PC-3 (cell line): ENCODE measurements at places on chromosomes 7 and 10.
A peak's percentile ranks its signal among the peaks of the same experiment; 100 is the strongest.

GRCh38 chr7:7924303-7924702 lies 44.3 kb upstream of the GLCCI1 start:
- no peak for DNase-seq

DNA sequence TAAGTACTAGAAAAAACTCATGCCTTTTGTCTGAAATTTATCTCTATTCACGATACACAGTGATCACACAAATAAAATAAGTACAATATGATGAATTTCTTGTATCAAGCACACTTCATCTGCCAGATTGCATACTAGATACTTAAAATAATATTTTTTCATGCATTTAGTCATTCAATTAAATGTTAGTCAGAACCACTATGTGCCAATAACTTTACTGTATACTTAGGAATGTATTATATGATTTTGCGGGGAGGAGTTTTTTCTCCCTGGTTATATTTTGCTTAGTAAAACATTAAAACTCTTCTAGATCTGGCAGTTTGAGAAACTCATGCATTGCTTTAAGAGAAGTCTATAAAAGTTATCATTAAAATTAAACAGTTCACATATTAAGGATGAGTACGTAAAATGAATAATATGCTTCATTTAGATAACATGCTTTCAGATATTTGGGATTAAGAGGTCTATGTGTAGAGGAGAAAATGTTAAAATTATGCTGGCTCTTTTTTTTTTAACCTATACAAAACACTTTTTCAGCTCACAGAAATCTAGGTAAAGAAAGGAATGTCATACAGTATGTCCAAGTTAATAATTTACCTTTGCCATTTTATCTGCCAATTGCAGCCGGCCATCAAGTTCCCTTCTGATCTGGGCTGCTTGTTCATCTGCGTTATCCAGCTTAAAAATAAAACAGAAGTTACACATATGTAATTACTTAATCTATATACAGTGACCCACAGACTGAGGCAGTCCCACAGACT lies 70.1 kb downstream of the RNF133 start:
- peak; percentile 5 for DNase-seq

DNA sequence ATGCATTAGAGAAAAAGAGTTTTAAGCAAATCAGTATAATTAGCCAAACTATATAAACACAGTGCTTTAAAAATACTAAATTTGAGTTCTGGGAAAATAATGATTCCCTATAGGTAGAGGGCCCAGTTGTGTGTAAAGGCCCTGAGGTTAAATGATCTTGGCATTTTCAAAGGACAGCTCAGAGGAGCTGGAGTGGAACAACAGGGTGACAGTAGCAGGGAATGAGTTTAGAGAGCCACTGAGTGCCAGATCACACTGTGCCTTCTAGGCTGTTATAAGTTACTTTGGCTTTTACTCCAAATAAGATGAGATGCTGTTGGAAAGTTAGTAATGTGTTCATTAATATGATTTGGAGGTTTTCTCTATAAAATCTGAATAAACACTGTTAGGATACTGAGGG lies 34.6 kb downstream of the VWDE start:
- DNase-seq = no peak

- DNase-seq = no peak
Measured at GRCh38 chr10:78337646-78338391, 304.2 kb downstream of the RPS24 start.

- DNase-seq = peak; percentile 91
Measured at GRCh38 chr10:3785251-3785850, 342 bp upstream of the KLF6 start.

DNA sequence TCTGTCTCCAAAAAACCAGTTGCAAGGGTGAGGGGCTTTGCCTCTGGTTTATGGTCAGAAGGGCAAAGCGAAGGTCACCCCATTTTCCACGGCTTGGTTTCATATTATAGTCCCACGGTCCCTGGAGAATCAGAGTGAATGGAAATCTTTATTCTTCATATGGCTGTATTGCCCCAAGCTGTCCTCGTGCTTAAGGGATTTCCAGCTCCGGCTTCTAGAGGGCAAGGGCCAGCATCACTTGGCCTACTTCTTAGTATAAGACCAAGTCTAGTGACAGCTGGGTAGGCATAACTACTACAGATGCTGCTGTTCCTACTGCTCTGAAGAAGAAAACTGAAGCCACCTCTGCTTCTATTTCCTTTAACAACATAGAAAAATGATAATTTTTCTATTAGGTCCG lies 63.2 kb downstream of the PARP12 start:
- DNase-seq = no peak

- peak; percentile 74 for DNase-seq
Measured at GRCh38 chr10:71218046-71218650, 5.8 kb downstream of the UNC5B start.

- DNase-seq = no peak
Measured at GRCh38 chr7:148607151-148607661, 16.6 kb downstream of the C7orf33 start.

DNA sequence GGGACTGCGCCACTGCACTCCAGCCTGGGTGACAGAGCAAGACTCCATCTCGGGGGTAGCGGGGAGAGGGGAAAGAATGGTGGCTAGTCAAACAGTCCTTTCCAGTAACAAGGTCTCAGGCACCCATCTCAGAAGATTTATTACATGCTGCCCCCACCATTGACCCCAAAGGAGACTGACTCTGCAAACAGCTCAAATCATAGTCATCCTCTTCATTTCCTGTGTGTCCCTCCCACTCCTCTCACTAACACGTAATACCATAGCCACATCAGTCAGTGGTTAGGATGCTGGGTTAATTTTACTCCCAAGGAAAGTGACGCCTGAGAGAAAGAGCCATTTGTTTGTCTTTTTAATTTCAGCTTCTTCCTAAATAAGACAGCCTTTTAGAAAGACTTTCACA lies 56.6 kb upstream of the BET1 start:
- peak; percentile 9 for DNase-seq

DNA sequence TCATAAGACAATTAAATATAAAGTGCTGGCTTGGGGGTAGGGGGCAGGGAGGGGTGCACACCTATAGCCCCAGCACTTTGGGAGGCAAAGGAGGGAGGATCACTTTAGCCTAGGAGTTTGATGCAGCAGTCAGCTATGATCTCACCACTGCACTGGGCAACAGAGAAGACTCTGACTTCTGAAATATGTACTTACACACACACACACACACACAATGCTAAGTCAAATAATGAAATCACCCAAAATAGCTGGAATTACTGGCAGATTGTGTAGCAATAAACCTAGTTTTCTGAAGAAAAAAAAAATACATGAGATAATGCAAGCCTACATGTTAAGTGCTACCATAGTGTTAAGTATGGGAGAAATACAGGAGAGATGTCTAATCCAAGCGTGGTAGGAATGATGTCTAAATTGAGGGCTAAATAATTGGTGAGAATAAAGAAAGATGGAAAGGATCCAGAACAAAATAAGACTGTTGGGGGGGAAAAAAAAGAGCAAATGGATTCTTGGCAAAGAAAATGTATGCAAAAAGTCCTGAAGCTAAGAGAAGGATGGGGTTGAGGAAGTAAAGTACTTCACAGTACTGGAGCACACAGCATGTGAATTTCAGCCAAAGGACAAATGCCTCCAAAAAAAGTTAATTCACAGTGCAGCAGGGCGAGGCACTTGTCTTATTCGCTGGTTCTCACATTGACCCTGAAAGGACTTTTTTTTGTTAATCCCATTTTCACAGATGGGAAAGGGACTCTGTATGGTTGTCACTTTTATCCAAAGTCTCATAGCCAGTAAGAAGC lies 73.9 kb downstream of the IGF2BP3 start:
- no peak for DNase-seq

- no peak for DNase-seq
Measured at GRCh38 chr10:118017850-118018249, 28.9 kb downstream of the RAB11FIP2 start.

- DNase-seq = no peak
Measured at GRCh38 chr7:121744877-121745276, 128.1 kb upstream of the PTPRZ1 start.

- peak; percentile 94 for DNase-seq
Measured at GRCh38 chr7:95608359-95609173, 12.2 kb upstream of the PDK4 start.

- DNase-seq = peak; percentile 59
Measured at GRCh38 chr10:87771871-87772500, 46.0 kb downstream of the ATAD1 start.

DNA sequence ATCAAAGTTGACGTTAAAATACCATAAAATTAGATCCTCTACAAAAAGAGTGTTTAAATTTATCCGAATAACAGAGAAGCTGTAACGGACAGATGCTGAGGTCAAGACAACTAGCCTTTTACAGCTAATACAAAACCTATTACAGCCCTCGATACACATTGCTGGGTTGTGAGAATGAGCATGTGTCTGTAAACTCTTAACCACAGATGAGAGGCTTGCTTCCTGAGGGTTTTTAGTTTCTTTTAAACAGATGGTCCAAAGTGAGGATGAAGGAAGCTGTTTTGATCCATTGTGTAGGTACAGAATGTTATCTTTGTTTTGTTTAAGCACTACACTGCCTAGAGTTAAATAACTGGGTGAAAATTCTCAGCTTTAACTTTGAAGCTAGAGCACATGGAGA lies 578.2 kb downstream of the PARD3 start:
- DNase-seq = no peak

DNA sequence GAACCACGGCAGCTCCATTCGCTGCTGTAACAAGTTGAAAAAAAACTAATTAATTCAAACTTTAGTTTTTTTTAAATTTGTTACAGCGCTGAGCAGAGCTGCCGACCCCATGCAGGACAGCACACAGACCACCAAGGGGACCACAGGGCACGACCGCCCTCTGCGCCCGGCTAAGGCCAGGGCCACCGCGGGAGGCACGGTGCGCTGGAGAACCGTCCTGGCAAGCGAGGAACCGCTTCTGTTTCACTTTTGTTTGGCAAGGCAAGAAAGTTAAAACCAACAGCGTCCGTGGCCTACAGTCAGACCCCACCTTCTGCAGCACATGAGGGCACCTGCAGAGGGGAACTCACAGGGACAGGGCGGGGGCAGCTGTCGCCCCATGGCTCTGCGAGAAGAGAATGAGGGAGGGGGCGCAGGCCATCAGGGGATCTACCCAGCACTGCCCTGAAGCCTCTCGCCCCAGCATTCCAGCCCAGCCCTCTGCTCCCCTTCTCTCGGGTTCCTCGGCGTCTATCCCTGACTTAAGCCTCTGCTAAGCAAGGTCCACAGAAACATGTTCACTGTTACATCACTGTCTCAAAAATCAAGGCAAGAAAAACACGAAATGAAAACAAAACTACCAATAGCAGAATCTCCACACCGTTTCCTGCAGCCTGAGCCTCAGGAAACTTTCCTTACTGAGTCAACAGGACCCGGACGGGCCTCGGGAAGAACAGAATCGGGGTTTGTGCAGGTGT lies 204.4 kb downstream of the DIP2C start:
- peak; percentile 7 for DNase-seq

DNA sequence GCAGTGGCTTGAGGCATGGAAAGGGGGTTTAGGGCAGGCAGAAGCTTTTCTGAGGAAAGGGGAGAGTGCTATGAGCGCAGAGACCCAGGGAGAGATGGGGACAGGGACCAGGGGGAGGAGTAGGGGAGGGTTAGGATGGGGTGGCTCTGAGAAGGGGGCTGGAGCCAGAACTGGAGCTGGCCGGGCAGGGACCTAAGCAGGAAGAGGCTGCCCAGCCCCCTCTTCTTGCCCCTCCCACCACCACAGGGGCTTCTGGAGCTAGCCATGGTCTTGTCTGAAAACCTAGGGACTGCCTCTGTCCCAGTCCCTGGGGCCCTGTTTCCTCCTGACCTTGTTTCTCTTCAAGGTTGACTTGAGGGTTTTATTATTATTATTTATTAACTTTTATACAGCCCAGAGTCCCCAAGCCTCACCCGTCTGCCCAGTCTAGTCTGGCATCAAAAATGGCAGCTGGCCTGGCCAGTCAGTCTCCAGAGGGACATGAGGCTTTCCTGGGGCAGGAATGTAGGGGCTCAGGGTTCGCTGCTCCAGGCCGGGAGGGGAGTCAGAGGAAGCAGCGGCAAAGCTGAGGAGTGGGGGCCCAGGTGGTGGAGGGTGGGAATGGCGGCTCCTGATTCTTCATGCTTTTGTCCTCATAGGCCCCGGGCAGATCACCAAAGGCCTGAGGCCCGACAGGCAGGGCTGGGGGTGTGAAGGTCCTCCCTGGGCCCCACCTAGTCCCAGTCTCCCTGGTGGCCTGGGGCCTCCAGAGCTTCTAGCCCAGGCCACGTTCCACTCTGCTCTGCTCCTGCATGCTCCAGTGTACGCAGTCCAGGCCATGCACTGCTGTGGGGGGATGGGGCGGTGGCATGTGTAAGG lies 5.7 kb downstream of the TRIM8 start:
- DNase-seq = no peak

DNA sequence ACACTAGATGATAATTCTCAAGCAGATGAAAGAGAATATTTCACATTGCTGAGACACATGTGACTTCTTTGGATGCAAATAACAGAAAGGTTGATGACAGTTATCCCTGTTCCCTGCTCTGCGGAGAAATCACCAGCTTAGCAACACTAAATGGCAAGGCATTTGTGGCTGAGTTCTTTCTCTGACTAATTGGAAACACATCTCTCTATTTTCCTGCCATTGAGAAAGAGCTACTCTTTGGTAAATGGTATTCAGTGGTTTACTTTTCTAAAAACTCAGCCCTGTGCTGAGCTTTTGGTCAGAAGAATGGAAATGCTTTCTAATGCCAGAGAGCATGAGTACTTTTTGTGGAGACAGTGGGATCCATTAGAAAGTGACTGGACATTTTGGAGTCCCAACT lies 771.4 kb downstream of the LRMDA start:
- no peak for DNase-seq

- DNase-seq = no peak
Measured at GRCh38 chr7:157616426-157616825, 279.6 kb downstream of the DNAJB6 start.

DNA sequence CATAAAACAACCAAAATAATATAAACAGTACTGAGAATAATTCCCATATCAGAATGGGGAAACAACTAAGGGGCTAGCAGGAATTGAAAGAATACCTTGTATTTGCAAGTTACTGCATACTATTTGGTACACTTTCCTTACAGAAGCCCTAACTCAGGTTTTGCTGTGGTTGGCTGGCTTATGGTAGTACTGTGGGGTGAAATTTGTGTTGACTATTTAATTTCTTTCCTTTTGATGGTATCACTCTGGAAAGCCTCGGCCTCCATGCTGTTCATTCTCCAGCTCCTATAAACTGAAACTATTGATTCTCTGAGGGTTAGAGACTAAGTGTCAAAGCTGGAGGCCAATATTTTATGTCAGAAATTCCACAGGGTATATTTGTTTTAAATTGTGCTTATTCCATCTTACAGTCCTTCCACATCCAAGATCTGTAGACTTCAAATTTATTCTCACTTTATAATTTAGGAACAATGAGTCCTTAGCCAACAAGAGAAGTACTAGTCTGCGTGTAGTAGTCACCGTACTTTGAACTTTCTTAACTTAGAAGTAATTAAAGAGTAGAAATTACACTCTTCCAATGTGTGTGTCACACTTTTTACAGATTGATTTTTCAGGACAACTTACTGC lies 13.4 kb downstream of the SKIDA1 start:
- DNase-seq = no peak

DNA sequence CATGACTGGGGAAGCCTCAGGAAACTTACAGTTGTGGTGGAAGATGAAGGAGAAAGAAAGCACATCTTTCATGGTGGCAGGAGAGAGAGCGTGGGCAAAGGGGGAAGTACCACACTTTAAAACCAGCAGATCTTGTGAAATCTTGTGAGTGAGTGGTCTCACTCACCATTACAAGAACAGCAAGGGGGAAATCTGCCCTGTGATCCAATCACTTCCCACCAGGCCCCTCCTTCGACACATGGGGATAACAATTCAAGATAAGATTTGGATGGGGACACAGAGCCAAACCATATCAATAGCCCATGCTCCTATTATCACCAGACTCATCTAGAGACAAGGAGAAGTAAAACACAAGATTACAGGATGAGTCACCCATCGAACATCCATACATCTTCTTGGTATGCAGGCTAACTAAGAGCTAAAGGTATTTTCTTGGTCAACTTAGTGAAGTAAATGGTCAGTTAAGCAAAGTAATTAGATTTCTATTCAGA lies 55.3 kb upstream of the YAE1 start:
- DNase-seq = peak; percentile 38
